ENCODE measurements at places on chromosomes 3 and 15.

DNA sequence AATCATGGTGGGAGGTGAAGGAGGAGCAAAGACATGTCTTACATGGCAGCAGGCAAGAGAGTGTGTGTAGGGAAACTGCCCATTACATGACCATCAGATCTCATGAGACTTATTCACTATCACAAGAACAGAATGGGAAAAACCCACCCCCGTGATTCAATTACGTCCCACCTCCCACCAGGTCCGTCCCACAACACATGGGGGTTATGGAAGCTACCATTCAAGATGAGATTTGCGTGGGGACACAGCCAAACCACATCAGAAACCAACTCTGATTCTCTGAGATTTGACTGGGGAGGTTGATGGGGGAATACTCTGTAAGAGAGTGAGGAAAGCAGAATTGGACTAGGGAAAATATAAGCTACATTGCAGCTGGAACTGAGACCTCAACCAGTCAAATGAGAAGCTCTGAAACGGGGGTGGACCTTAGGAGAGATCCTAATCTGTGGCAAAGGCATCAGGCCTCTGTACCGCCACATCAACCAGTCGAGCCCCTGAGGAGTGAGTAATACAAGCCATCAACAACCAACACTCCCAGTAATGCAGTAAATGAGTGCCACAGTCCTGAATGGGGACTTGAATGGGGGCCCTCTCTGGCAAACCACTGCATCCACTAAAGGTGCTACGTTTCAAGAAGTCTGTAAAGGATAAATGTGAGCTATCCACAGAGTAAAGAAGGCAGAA is 207.9 kb upstream of the GADL1 start:
- no peak for DNase-seq

GRCh38 chr3:122767540-122768372 is 25.9 kb downstream of the HSPBAP1 start:
- DNase-seq: no peak

DNA sequence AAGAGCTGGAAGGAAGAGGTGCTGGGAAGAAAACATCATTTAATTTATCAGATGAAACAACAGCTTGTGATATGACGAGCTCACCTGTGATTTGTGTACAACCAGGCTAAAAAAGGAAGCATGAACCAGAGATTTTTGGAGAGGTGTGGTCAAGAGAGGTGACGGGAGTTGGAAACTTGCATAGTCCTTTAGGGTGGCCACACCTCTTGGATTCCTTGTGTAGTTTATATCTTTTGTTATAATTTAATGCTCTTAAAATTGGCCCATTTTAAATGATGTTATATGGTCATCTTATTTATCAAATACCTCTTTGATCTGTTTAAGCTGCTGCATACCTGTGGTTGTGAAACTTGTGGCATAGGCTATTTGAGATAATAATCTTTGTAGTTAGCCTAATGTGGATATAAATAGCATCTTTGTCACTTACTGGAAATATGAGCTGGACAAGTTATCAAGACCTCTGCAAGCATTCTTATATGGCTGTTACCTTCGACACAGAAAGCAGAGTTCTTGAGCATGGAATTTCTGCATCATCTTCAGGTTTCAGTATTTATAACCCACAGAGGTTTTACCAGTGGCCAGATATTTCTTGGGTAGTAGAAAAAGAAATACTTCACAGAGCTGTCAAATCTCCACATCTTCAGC is 49.1 kb downstream of the IL1RAP start:
- DNase-seq: no peak

GRCh38 chr15:44099671-44100070 is 95.4 kb downstream of the FRMD5 start:
- DNase-seq: no peak

DNA sequence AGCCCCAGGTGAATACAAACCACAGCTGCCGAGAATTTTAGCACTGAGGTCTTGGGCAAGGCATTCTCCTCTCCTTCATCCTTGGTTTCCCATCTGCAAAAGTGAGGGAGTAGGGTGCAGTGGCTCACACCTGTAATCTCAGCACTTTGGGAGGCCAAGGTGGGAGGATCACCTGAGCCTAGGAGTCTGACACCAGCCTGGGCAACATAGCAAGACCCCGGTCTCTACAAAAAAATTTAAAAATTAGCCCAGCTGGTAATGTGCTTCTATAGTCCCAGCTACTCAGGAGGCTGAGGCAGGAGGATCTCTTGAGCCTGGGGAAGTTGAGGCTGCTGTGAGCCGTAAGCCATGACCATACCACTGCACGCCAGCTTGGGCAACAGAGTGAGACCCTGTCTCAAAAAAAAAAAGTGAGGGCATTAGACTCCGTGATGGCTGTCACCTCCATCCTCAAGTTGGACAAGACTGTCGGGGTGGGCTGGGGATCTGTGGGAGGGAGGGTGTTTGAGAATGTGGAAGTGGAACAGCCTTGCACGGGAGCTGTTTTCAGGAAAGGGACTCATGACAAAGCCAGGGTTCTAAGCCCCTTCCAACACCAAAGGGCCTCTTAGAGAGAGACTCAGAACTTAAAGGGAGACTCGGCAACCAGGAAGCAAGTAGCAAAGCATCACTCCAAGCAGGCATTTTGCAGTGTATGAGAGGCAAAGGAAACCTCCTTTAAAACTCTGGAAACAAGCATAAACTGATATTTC is 46.0 kb upstream of the FURIN start:
- DNase-seq: no peak

DNA sequence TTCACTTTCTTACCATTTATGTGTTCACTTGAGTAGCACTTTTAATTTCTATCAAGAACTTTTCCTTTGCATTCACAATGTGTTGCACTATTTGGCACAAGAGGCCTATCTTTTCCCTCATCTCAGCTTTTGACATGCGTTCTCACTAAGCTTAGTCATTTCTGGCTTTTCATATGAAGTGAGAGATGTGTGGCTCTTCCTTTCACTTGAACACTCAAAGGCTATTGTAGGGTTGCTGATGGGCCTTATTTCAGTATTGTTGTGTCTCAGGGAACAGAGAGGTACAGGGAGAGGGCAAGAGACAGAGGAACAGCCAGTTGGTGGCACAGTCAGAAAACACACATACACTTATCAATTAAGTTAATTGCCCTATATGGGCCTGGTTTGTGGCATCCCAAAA is 127.4 kb upstream of the MLF1 start:
- no peak for DNase-seq

- no peak for DNase-seq
These were observed 82.3 kb downstream of the SEMA5B start for GRCh38 chr3:122945230-122945629.

GRCh38 chr3:173993299-173993698 is 595.8 kb downstream of the NLGN1 start:
- DNase-seq: peak; percentile 47

DNA sequence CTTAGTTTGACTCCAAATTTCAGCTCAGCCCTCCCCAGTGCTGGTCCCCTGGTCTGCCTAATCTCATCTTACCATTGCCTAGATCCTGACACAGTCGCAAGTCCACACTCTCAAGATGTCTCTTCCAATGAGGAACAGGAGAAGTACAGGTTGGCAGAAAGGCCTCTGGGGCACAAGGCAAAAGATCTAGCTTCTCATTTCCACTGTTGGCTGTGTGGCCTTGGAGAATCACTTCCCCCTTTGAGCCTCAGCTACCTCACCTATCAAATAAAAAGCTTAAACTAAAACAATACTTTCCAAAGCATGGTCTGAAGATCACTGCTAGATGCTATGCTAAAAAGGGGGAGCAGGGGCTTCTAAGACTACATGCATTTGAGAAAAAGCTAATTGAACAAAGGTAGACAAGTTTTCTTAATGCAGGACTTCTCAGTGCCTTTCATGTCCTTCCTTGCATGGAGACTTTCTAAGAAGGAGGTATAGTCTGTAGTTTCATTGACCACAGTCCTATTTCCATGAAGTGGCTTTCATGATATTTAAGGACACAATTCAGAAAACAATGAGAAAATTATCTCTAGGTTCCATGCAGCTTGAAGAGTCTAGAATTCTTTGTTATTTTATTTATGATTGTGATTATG is 118.0 kb upstream of the RAD18 start:
- DNase-seq: no peak

DNA sequence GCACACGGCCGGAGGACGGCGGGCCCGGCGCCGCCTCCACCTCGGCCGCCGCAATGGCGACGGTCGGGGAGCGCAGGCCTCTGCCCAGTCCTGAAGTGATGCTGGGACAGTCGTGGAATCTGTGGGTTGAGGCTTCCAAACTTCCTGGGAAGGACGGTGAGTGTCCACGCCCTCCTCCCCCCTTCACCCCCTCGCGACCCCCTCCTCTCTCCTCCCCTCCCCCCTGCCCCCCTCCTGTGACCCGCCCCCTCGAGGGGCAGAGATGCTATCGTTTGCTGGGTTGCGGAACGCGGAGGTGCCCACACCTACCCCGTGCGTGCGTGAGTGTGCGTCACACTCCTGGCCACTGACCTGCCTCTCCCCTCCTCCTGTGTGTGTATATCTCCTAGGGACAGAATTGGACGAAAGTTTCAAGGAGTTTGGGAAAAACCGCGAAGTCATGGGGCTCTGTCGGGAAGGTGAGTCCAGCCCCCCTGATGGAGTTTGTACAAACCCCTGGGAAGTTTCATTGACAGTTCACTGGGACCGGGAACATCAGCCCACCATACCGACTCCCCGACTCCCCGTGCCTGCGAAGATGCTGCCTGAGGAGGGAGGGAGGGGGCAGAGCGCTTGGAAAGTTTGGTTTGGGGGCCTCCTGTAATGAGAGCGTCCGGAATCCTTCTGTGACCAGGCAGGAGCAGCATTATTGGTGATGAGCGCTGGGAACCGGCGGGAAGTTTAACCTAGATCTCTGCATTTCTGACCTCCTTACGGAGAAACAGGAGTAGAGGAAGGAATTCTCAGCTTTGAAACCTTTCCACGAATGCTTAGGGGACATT is 795 bp upstream of the SCAANT1 start:
- DNase-seq: no peak

DNA sequence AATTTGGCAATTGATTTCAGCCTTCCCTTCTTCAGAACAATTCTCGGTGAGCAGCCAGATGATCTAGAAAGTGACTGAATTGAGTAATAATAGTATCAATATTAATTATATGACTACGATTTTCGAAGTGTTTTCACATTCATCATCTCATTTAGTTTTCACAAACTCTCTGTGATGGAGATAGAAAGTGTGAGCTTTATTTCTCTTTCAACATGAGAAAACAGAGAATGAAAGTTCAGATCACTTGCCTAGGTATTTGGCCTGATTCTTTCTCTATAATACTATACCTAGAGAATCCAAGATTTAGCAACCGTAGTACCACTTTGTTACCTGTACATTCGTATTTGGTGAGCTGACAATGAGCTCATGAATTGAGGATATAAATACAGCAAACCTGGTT is 739.2 kb upstream of the NR2F2 start:
- no peak for DNase-seq
